Tongue (tissue), 3 donors: ENCODE measurements at places on chromosomes 12 and 14. TPM values are rescaled to one million over a fixed set of nuclear protein-coding genes. Genes with fewer than 3 reads are reported as not detected.

DNA sequence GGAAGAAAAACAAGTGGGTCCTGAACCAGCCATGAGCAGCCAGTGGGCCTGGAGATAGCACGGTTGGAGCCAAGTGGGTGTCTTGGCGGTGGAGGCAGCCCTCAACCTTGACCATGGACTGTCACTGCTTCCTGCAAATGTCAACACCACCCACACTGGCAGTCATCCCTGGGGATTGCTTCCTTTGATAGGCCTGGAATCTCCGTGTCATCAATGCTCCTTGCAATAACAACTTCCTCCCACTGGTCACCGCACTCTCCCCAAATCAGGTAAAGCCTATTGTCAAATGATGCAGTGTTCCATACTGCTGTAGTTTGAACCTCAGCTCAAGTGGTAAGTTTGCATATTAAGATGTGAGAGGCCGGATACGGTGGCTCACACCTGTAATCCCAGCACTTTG lies 129.1 kb downstream of the NTF3 start:
- DNase-seq, result no peak

DNA sequence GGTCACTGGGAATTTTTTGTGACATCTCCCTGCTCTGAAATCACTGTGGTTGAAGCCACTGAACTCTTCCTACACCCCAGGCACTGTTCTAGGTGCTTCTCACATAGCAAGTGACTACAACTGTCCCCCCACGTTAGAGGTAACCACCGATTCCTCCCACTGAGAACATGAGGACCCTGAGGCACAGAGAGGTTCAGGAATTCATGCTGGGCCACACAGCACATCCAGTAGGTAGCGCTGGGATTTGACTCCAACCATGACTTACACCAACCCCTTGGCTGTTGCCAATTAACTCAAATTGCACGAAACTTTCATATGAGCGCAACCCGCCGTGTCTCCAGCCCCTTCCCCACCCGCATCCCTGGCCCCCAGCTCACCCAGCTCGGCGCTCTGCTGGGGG lies 105.2 kb downstream of the RFLNA start:
- no peak for DNase-seq

- DNase-seq, result no peak
These were observed 90.4 kb downstream of the MED13L start for GRCh38 chr12:116187151-116187511.

DNA sequence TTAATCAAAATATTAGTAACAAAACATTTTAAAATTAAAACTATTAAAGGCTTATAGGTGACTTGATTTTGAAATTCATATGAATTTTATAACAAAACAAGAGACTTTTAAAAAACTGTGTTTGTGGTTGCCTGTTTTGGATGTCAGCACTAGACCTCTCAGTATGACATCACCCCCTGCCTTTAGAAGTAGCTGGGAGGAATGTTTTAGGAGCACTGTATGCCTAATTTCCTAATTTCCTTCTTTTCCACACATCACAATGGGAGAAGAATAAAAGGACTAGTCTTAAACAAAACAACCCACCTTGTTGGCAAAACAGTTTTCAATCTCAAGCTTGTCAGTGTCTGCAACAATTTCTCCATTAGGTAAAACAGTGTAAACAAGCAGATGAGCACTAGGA lies 48.1 kb upstream of the PZP start:
- no peak for DNase-seq

The NPFF gene
- not detected for total RNA-seq

DNA sequence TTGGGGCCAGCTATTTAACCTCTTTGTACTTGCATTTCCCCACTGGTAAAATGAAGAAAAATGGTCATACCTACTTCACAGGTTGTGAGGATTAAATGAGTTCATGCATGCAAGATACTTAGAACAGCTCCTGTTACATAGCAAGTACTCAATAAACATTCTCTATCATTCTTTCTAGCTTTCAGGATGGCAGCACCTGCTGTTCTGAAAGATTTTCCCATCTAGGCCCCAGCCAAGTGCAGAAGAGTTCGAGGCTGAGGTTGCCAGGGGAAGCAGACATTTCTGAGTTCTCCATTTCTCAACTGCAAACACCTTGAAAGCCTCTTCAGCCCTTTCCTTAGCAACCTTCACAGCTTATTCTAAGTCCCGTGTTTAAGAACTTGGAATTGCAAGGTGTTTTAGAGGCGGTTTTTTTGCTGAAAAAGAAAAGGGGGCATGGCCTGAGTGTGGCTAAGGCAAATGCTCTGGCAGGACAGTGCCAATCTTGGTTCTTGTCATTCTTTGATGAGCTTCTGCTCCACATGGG lies 73.0 kb upstream of the PRMT8 start:
- DNase-seq, result no peak
